Heart left ventricle (tissue), 16 donors: ENCODE measurements at places on chromosomes 7 and 10.
A peak's percentile ranks its signal among the peaks of the same experiment; 100 is the strongest.

- no peak for DNase-seq
Measured at GRCh38 chr10:83127942-83128575, 1011.2 kb upstream of the GHITM start.

GRCh38 chr10:60107308-60107976, 201.1 kb upstream of the CCDC6 start:
- DNase-seq: no peak

DNA sequence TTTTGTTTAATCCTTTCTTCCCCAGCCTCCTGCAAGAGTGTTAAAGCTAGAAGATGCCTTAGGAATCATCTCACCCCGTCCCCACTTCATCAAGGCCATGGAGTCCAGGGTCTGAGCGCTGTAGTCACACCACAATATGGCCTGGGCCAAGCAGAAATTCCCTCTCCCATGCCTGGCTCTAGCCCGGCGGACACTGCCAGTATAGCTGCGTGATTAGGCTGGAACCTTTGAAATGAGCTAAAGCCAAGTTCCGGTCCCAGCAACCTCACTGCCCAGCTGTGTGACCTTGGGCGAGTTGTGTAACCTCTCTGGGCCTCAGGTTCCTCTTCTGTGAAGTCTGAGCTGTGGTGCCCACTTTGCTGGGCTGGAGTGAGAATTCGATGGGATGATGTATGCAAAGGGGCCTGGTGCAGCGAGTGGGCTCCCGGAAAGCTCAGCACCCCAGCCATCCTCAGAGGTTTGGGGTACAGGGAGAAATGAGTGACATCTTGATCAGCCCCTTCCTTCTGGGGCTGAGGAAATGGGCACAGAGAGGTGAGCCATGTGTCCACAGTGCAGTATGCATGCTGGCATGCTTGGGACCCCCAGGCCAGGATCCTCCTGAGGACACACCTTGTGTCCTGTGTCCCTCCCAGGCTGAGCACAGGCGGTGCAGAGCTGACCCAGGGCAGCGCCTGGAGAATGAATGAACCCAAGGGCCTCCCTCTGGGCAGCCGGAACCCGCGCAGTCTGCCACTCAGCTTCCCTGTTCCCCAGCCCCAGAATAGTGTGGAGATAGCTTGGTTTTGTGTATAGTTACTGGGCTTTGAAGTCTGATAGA, 118.6 kb downstream of the ZMIZ1 start:
- DNase-seq: no peak

GRCh38 chr7:29914180-29914579, 75.4 kb downstream of the SCRN1 start:
- no peak for DNase-seq

DNA sequence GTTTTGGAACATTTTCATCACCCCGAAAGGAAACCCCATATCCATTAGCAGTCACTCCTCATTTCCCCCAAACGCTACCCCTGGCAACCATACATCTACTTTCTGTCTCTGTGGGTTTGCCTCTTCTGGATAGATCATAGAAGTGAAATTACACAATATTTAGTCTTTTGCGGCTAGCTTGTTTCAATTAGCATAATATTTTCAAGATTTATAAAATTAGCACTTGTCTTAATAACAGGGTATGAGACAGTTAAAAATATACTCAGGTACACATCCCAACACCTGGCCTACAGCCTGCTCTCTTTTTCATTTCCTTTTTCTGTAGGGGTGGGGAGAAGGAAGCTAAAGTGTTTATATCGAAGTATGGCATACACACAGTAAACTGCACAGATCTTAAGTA, 81.4 kb upstream of the LRGUK start:
- DNase-seq: no peak

DNA sequence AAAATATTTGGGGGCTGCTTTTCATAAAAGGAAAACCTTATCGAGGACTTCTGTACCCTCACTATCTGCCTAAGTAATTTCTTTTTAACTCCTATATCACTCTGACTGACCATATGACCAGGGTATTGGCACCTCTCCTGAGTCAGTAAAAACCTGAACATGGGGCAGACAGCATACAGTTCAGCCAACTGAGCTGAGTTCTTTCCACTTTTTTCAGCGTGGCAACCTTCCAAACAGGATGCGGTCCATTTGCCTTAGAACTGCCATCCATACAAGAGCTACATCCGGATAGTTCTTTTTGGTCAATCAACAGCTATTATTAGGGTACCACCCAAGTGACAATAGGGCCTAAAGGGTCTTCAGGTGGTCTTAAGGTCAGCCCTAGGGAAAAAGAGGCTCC, 122.6 kb downstream of the MARCHF5 start:
- no peak for DNase-seq

DNA sequence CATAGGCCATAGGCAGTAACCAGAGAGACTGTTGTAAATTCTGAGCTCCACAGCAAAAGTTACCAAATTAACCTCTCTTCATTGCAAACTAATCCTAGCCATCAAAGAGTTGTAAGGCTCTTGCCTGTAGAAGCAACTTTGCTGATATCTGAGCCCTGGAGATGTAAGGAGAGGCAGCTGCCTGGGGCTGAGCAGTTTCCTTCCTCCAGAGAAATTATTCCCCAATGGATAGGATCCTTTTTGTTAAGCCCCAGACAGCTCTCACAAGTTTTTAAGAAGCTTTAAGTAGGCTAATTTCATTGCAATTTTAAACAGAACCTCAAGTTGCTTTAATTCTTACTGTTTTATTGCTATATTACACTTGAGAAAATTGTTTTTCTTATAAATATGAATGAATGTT, 211.1 kb downstream of the GALNT17 start:
- DNase-seq: no peak

DNA sequence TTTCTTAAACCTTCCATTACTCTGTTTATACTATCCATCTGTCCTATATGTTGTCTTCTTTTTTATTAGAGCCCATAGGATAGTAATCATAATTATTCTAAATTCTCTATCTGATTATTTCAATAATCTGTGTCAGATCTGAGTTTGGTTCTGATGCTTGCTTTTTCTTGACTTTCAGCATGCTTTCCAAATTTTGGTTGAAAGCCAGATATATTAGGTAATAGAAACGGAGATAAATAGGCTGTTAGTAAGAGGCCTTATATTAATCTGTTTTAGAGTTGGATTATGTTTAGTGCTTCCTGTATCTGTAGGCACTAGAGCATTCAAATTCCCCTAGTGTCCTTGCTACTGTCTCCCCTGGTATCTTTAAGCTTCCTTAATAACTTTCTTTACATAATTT, 939.9 kb upstream of the GHITM start:
- DNase-seq: no peak

- DNase-seq: no peak
Measured at GRCh38 chr7:134907000-134907399, 79.3 kb upstream of the AGBL3 start.

- DNase-seq: peak; percentile 28
Measured at GRCh38 chr7:101094376-101094775, 9.1 kb downstream of the TRIM56 start.

GRCh38 chr7:17099083-17099973, 199.1 kb upstream of the AHR start:
- DNase-seq: peak; percentile 24

GRCh38 chr7:128831994-128832879, 2.0 kb downstream of the FLNC start:
- peak; percentile 77 for DNase-seq

DNA sequence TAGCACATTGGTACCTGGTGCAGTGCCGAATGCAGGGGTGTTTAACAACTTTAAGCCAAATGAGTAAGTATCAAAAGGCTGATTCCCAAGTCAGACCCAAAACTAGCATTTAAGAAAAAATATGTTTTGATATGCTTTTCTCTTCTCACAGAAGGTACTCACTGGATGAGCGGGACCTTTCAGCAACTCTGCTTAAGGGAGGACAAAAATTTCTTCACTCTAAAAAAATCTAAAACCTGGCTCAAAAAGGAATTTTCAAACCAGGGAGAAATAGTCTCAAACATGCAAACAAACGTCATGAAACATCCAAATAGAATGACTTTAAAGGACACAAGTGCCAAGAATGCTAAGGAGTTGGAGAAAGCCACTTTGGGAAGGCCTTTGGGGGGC, 962.1 kb downstream of the KCNMA1 start:
- DNase-seq: no peak

GRCh38 chr7:147937428-147937827, 653.1 kb upstream of the C7orf33 start:
- no peak for DNase-seq

DNA sequence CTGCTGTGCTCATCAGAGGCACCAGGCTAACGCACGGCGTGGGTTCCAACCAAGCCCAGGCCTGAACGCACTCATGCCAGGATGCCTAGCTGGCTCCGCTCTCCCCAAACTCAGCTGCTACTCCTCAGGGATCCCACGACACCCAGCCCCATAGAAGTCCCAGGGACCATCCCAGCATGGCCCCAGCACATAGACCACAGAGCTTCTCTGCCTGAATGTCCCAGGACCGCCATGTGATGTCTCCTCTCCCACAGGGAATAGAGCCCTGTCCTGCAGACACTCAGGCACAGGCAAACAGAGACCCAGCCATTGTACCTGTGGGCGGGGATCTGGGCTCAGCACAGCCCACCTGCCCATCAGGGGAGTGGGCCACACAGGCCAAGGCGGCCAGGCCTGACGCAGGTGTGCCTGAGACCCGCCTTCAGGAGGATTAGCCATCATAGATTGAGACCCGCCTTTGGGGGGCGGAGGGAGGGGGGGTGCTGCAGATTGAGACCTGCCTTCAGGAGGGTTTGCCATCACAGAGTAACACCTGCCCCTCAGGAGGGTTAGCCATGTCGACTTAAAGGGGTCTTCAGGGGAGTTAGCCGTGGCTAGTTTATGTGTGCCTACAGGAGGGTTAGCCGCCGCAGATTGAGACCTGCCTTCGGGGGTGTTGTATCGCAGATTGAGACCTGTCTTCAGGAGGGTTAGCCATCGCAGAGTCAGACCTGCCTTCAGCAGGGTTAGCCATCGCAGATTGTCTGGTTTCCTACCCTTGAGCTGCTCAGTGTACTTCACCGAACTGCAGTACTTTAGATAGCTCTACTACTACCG, 29.0 kb downstream of the RASGEF1A start:
- DNase-seq: peak; percentile 7

DNA sequence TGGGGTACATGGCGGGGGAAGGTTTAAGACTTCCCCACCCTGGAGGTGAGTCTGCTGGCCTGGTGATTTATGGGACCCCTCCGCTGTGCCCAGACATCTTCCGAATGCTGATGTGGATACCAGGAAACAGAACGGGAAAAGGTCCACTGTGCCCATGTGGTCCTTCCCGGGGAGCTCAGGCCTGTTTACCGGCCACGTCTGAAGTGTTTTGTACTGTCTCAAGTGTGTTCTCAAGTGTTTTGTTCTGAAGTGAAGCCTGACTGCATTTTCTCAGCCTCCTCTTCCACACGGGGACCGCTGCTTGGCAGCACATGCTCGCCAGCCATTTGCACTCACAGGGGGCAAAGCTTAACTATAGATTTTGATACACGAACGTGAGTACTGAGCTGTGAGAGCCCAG, 127.2 kb downstream of the TEX36 start:
- DNase-seq: no peak

GRCh38 chr7:5397736-5398135, 25.9 kb downstream of the TNRC18 start:
- no peak for DNase-seq

DNA sequence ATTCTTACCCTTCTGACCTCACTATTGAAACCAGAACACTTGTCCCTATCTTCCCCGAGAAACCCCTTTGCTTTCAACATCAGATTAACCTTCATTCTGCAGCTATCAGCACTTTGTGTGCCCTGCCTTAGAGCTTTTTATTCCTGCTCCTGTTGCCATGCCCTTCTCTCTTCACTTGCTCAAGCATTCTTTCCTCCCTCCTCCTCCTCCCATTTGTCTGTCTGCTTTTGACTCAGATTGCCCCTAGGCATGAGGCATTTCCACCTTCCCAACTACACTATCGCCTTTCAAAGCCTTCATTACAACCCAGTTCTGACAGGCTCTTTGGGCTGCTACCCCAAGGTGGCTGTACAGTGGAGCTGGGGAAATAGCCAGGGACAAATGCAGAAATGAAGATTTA, 143.3 kb downstream of the SLC25A13 start:
- no peak for DNase-seq

DNA sequence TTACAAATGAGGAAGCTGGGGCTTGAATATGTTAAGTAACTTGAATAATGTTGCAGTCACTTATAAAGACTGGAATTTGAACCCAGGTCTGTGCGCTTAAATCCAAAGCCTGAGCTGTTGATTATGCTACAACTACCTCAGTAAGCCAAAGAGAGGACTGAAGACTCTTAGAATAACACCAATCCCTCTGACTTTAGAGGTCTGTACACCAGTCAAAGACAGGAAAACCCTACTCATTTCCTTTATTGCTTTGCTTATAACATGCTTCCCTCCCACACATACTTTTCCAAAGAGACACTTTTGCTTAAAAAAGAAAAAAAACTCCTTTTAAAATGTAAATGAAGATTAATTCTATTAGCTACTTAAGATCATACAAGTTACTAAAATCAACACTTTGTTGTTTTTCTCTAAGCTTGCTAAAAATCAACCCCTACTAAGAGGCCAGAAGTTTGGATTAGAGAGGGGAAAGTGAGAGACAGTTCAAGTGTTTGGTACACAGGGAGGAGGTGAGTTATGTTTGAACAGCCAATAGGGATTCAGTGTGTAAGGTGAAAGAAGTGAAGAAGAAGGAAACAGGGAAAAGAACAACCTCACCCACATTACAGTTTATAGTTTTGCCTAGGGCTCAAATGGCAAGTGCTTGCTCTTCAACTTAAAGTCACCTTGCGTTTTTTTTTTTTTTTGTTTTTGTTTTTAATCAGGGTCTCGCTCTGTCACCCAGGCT, 74.8 kb downstream of the MDH2 start:
- DNase-seq: no peak
